ENCODE measurements at places on chromosomes 6 and 20. TPM values are rescaled to one million over a fixed set of nuclear protein-coding genes. Genes with fewer than 3 reads are reported as not detected.

GRCh38 chr20:56964901-56965300 is 301.5 kb downstream of the BMP7 start:
- DNase-seq = no peak

DNA sequence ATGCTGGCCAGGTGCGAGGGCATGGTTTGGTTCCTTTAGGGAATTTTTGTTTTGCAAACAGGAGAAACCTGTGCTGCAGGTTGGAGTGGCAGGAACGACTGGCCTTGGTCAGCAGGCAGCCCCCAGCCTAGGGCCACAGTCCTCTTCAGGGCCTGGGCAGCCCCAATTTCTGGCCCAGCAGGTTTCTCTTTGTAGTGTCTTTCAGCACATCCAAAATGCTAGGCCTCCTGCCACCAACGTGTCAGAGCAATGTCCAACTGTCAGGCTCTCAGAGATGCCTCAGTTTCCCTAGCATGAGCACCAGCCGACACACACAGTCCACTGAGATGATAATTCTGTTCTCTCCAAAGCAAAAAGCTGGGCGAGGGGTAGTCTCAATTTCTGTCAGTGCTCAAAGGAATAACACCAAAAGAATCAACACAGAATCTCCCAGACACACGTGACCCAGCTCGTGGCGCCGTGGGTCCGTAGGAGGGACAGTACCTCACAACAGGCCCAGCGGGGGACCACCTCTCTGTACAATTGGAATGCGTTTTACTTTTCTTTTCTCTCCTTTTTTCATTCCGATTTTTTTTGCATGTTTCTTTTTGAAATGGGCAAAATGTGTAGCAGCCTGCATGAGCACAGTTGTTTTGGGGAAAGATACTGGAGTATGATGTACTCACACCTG is 125.9 kb downstream of the TAF4 start:
- no peak for DNase-seq

DNA sequence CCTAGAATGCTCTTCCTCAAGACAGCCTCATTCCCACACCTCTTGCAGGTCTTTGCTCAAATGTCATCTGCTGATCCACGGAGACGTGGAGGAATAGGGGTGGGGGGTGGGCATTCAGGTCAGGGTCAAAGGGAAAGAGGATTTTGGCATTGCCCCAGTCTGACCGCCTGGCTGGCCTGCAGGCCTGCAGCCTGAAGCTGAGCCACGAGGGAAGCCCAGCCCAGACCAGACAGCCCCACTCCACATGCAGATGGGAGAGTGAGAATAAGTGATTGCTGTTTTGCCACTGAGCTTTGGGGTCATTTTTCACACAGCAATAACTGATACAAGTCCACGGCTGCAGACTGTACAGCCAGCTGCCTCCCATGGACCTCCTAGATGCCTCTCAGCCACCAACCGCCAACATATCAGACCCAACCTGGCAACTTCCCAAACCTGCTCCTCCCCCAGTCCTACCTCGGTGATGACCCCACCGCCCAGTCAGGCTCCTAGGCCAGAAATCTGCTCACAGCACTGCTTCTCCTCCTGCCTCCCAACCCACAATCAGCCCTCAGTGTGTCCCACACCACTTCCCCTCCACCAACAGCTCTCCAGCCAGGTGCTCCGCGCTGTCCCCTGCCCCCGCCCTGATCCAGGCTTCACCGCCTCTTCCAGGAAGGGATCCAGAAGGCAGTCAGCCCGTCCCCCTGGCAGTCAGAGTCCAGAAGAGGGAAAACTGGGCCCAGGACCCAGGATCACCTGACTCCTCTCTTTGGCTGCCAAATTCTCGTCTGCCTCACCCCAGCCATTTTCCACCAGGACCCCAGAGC is 14.0 kb downstream of the KIAA1755 start:
- no peak for DNase-seq

GRCh38 chr6:92376691-92377090 is 1042.7 kb downstream of the EPHA7 start:
- no peak for DNase-seq

MBOAT1 gene
- total RNA-seq = 10.9 TPM

GRCh38 chr6:106927531-106928398 is 46.8 kb downstream of the CD24 start:
- no peak for DNase-seq

DNA sequence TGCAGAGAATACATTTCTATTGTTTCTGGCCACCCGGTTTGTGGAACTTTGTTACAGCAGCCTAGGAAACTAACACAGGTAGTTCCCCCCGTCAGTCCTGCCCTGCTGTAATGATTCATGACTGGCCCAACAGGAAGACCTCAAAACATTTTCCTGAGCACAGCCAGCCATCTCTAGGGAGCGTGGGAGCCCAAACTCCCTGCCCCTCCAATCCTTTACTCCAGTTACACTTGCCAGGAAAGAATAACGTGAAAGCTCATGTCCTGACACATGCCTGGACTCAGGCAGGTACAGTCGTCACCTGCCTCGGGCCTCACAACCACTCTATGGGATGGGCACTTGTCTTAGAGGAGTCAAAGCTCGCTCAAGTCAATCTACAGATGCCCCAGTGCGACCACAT is 8.4 kb downstream of the TXNDC5 start:
- DNase-seq = no peak

- DNase-seq = no peak
Measured at GRCh38 chr6:141133836-141134235, 998.9 kb upstream of the GJE1 start.

GRCh38 chr20:16744178-16744807 is 3.9 kb upstream of the OTOR start:
- no peak for DNase-seq

BNIP5 gene
- total RNA-seq = not detected

GRCh38 chr6:17258749-17259148 is 22.4 kb upstream of the RBM24 start:
- no peak for DNase-seq

- DNase-seq = no peak
Measured at GRCh38 chr20:34636648-34637047, 40.2 kb downstream of the PIGU start.

C4A gene
- 1.6 TPM for total RNA-seq

DNA sequence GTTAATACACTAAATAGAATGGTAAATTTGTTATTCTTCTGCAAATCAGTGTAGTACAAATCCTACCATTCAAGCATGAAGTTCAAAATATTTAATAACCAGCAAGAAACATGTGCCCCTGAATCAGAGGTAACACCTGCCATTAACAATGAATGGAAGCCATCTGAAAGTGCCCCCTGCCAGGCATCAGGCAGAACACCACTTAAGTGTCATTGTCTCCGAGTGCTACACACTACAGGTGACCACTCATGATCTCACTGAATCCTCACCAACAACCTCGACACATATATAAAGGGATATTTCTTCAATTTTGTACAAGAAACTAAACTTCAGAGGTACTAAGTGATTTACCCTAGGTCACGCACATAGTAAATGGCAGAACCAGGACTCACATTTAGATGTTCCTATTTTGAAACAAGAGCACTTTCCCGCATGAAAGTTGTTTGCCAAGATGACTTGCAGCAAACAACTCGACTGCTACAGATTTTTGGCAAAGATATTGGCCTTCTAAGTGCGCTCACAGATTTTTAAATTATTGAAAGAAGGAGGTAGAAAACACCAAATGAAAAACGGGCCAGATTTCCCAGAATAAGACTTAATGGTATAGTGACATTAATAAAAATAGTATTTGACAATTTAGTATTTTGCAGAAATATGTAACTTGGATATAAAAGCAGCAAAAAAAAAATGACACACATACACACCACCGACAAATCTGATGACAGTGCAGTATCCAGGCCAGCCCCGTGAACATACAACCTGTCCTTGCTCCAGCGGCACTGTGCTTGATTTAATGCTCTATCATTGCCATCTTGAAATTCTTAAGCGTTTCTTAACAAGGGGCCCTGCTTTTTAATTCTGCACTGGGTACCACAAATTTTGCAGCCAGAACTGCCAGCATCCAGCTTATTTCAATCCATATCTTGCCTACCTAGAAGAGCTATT is 274.5 kb downstream of the ALDH8A1 start:
- DNase-seq = no peak

RAD21L1 gene
- 1.2 TPM for total RNA-seq

POPDC3 gene
- total RNA-seq = 6.6 TPM

BPIFB2 gene
- total RNA-seq = not detected

DNA sequence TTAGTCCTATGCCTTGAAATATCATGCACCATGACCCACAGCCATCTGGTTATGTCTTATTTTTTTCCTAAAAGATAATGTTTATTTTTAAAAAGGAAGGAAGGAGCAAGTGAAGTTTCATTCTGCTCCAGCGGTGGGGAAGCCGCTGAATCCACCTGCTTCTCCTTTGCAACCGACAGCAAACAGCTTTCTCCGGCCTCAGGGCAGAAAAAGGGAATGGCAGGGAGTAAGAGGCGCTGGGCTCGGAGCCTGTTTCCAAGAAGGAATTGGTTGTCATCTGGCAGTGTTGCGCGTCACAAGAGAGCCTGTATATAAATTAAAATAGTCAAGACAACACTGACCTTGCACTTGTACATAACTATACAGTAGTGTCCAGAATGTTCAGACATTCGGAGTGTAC is 14.2 kb downstream of the GFRA4 start:
- DNase-seq = no peak

GRCh38 chr6:4935486-4935885 is 68.4 kb downstream of the RPP40 start:
- no peak for DNase-seq

- DNase-seq = no peak
Measured at GRCh38 chr6:11333132-11333849, 100.8 kb upstream of the NEDD9 start.

CGAS gene
- 18.2 TPM for total RNA-seq

DNA sequence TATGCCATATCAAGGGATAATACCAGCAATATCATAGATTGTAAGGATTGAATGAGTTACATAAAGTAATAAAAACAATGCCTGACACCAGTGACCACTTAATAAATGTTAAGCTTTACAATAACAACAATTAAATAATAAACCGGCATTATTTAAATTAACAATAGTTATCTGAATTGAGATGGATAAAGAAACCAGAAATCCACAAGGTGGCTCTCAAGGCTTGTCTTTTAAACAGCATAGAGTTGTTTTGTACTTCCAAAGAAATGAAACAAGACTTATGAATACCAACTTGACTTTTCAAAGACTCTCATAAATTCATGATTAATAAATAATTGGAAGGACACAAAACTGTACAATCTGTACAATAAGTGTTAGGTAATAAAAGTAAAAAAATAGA is 203.1 kb downstream of the ASCC3 start:
- no peak for DNase-seq

GRCh38 chr6:142079130-142079529 is 53.6 kb upstream of the GJE1 start:
- no peak for DNase-seq

GTSF1L gene
- not detected for total RNA-seq

- DNase-seq = no peak
Measured at GRCh38 chr6:43509142-43509983, 783 bp downstream of the LRRC73 start.

DNA sequence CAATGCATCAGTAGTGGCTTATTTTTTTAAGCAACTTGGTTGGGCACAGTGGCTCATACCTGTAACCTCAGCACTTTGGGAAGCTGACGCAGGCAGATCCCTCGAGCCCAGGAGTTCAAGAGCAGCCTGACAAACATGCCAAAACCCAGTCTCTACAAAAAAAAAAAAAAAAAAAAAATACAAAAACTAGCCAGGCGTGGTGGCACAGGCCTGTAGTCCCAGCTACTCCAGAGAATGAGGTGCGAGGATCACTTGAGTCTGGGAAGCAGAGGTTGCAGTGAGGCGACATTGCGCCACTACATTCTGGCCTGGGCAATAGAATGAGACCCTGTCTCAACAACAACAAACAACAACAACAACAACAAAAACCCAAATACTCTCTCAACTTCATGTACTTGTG is 44.7 kb upstream of the XRN2 start:
- no peak for DNase-seq

Data from epithelial cell of proximal tubule (primary cell).